ENCODE measurements at places on chromosomes 12 and 14.
A peak's percentile ranks its signal among the peaks of the same experiment; 100 is the strongest.

DNA sequence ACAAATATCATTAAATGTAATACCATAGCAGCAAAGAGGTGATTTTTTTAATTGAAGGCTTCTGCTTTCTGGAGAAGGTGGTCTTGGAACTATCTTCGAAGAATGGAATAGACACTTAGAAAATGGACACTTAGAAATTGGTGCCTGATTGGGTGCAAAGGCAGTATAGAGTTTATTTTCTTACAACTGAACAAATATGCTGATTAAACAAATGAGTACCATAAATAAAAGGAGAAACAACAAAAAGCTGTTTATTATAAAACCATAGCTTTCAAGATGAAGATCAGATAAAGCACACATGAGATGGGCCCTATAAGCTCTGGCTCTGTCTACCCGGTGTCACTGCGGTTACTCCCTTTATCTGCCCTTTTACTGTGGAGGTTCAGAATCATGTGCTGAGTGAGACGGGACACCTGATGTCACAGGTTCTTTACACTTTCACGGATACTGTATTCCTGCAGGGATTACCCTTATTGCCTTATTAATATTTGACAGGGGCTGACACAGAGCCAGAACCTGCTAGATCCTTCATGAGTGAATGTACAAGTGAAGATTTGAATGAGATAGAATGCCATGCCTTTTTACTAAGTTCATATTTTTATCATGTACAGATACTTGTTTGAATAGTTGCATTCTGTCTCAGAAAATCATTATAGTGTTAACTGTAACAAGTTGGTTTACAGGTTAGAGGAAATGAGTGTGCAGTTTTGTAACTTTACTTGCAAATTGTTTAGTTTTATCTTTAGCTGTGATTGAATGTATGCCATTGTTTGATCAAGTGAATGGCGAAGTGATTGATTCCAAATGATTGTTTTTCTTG, 477.5 kb upstream of the RGS6 start:
- DNase-seq, result no peak

GRCh38 chr14:83847102-83847501, 1682.8 kb upstream of the FLRT2 start:
- DNase-seq, result no peak

DNA sequence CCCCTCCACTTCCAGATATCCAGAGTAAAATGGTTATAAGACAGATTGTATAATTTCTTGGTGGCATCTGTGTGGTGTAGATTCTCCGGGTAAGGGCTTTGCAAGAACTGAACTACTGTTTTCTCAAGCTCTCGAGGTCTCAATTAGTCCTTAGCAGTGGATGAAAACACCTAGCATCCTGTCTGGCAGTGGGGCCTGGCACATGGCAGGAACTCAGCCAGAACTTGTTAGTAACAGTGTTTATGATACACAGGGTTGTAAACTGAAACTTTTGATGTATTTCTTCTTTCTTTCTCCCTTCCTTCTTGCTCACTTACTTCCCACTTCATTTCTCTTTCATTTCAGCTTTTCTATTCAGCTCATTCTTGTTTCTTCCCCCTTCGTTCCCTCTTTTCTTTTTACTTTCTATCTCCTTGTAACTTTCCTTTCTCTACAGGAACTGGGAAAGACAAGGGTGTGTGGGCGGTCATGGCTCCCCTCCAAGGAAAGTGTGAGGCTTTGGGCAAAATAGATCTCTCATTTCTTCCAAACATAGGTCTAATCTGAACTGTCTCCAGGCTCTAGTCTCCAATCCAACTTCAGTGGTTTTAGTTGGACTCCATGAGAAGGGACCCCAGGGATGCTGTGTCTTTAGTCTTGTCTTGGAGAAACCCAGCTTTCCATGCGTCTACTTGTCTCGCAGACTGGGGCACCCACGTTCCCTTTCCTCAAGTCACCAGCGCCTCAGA, 159.7 kb downstream of the PAH start:
- no peak for DNase-seq

GRCh38 chr14:29078810-29079522, 312.4 kb downstream of the FOXG1 start:
- DNase-seq, result no peak

DNA sequence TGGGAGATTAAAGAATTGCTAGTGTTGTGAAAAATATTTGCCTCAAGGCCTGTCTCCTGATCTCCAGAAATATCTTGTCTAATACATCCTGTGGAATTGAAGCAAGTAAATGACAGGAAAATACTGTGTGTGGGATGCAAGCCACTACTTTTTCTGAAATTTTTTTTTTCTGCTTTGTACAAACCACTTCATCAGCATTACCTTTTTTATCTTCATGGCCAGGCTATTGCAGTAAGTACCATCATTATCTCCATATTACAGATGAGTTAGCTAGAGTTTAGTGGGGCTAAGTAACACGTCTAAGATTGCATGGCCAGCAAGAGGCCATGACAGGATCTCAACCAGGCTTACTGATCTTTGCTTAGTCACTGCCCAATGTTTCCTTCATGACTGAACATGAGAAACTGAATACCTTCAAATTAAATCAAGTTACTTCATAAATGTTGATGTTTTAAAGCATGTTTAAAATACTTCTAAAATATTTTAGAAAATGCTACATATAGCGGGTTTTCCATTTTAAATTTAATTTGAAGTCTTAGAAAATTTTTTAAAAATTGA, 273.7 kb downstream of the SLC6A15 start:
- no peak for DNase-seq

GRCh38 chr12:45831590-45831989, 102.1 kb downstream of the ARID2 start:
- no peak for DNase-seq

- DNase-seq, result peak; percentile 24
These were observed 5.5 kb downstream of the CEP170B start for GRCh38 chr14:104870368-104871144.

DNA sequence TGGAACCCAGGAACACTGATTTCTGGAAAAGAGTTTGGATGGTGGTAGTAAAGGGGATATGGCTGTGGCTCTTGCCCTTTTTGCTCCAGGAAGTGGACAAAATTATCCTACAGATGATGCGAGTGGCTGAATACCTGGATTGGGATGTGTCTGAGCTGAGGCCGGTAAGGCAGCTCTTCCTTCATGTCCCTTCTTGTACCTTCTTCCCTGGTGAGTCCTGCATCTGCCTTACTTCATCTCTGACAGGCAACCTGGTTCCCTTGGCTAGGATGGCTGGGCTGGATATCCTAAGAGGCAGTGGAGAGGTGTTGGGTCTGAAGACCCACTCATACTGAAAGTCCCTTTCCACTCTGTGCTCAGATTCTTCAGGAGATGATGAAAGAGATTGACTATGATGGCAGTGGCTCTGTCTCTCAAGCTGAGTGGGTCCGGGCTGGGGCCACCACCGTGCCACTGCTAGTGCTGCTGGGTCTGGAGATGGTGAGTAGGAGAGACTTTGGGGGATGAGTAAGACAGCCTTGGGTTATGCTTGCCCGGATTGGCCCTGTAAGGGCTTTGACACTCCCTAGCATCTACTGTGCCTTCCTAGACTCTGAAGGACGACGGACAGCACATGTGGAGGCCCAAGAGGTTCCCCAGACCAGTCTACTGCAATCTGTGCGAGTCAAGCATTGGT, 8.0 kb downstream of the DGKA start:
- no peak for DNase-seq

- no peak for DNase-seq
These were observed 41.1 kb downstream of the ATXN2 start for GRCh38 chr12:111558107-111558376.

DNA sequence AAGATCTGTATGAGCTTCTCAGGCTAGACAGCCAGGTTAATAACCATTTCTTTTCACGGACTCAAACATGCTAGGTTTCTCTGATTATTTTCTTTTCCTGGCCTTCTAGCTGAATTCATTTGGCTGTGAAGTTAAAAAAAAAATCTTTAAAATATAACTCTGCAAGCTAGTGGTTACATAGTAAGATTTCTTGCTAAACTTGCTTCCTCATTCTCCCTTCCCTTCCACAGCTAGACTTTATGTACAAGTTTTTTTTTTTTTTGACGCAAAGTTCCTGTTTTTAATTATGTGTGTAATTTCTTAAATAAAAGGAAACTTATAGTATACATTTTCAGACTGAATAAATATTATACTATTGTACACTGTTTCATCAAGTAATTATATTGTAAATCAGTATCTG, 145.4 kb downstream of the TMTC2 start:
- DNase-seq, result no peak

DNA sequence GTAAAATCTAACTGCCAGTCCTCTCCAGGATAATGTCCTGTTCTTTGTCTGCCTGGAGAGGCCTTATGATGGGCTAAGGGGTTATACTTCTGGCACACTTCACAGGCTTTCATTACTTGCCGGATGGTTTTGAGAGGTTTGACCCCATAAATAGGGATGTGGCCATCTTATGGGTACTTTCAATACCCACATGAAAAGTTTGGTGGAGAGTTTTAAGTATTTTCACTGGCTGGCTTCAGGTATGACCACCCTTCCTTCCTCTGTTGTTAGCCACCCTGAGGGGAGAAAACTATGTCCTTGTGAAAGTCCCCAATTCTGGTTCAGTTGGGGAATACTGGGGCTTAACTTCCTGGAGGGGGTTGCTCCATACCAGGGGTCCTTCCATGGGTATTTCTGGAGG, 54.8 kb downstream of the ASCL4 start:
- no peak for DNase-seq

DNA sequence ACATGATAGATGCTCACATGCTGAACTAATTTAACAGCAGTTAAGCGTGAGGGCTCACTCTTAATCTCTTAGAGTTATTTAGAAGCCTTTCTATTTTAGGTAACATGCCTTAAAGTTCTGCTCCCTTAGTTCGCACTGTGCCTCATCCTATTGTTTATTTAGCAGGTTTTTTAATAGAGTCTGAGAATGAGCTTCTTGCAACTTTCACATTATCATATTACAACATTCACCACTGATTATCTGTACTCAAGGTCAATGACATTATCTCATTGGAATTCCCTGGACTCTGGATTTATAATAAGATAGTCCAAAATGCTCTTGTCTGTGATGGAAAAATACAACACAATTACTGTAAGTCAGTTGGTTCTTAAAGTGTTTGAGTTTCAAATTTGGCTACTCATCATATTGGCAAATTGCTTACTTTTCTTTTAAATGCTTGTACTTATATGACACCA, 183.6 kb upstream of the SLC38A2 start:
- DNase-seq, result no peak

DNA sequence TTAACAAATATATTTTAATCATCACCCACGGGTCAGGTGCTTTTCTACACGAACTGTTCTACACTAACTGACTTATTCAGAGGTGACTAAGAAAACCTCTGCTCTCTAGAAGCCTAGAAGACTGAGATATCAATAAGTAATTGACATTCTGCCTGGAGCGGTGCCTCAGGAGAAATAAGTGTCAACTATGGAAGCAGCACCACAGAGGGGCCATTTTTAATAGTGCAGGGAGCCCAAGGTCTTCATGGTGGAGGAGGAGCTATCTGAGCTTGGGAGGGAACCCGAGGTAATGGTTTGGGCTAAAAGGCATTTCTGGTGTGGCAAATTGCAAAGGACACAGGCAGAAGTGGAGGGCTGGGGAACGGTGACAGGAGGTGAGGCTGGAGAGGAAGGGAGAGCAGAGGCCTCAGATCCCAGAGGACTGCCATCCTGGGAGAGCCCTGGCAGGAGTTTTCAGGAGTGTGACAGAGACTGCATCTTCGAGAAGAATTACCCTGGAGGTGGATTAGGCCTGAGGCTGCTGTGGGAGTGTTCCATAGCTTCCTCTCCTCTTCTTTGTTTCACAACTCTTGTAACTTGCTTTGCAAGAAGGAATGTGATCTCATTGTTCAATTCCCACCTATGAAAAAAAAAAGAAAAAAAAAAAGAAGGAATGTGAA, 123.1 kb downstream of the NPAS3 start:
- DNase-seq, result no peak

DNA sequence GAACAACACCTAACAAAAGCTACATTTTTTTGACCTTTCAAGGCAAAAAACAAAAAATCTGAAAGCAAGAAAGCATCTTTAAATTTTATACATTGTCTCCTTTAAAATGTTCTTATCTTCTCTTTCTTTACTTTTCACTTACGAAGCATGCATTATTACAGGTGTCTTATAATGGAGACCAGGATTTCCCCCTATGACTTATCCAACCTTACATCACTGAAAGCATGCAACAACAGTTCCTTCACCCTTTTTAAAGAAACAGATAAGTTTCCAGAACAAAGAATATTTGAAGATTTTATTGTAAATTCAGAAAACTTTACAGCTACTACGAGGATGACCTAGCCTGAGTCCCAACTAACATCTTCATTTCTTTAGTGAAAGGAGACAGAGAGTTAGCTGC, 277.2 kb downstream of the AKAP6 start:
- DNase-seq, result no peak

GRCh38 chr12:94421868-94422740, 37.6 kb downstream of the CEP83 start:
- DNase-seq, result no peak

DNA sequence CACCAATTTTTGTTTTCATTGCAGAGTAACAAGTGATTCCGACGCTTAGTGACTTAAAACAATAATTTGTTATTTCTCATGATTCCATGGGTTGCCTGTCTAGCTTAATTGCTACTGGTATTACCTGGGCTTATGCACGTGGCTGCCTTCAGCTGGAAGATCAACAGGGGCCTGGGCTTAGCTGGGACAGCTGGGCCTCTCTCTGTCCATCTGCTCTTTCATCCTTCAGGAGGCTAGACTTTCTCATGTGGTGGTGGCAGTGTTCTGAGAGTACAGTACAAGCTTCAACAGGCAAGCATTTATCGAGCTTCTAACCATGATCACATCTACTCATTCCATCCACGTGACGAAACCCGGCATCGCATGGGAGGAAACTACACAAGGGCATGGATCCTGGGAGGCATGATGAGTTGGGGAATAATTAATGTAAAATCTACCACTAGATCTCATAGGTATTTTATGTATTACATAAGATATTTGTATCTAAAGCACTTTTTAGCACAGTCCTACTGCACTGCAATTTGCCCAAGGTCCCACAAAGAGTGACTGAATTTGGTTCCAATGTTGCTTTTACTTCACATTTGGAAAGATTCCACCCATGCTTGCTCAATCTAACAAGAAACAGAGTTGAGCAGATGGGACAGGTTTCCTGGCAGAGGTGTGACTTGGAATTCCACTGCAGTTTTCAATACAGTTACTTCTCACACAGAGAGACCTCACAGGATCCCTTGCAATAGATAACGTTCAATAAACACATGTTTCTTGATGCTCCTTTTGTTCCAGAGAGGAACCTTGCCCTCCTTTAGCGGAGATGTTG, 153.1 kb upstream of the FRMD6 start:
- no peak for DNase-seq

- DNase-seq, result no peak
These were observed 63.4 kb upstream of the CSRP2 start for GRCh38 chr12:76942267-76942666.

GRCh38 chr12:67243260-67243659, 25.9 kb upstream of the CAND1 start:
- DNase-seq, result no peak

Measured in stimulated activated CD8-positive, alpha-beta memory T cell treated with anti-CD3 and anti-CD28 coated beads, Interleukin-2, amount 100 ng/mL, for 1 hour (primary cell).